Stimulated activated CD4-positive, alpha-beta T cell treated with anti-CD3 and anti-CD28 coated beads, Interleukin-15, amount 100 ng/mL, for 1 hour (primary cell): ENCODE measurements at places on chromosomes 5 and 9.

DNA sequence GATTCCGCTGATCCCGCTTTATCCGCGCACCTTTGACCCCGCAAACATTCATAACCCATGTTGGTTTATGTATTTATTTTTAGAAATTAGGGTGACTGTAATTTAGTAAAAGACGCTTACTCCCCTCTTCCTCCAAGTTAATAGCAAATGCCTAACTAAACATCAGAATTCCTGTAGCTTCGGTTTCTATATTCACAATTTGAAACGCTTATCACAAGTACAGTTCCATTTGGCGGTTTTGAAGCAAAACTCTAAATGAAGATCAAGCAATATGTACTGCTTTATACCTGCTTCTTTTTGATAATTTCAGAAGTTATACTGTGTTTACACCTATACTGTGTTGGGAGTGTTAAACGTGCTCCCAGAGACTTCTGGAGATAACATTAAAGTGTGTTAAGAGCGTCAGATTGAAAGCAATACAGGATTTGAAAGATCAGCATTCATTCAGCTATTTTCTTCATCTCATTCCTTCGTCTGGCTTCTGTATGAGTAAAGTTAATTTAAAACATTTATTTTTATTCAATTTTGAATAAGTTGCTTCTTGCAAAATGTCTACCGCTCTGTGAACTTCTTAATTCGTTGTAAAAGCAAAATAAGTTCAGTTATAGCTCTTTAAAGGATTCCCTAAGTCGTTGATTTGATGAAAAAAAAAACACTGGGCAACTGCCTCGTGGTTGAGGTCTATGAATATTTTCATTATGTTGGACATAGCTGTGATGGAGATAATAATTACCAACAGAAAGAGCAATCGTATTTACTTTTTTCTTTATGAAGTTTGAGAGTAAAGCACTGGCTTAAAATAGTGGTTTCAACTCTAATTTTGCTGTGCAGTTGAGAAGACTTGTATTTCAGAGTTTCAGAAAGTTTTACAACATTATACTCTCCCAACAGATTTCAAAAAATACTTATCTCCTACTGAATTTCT, 2.5 kb downstream of the PRDM6 start:
- no peak for DNase-seq

- no peak for DNase-seq
These were observed 166.0 kb downstream of the EBF1 start for GRCh38 chr5:158933494-158934318.

DNA sequence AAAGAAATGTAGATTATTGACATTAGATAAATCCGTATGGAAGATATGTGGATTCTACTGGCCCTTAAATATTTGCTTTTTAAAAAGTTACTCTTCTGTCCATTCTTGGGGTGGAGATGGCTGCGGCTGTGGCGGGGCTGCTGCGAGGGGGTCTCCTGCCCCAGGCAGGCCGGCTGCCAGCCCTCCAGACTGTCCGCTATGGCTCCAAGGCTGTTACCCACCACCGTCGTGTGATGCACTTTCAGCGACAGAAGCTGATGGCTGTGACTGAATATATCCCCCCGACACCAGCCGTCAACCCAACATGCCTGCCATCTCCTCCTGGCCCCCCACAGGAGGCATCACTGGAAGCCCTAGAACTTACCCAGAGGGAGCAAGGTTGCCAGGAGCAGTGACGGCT, 50.7 kb downstream of the FAM170A start:
- DNase-seq, result no peak

DNA sequence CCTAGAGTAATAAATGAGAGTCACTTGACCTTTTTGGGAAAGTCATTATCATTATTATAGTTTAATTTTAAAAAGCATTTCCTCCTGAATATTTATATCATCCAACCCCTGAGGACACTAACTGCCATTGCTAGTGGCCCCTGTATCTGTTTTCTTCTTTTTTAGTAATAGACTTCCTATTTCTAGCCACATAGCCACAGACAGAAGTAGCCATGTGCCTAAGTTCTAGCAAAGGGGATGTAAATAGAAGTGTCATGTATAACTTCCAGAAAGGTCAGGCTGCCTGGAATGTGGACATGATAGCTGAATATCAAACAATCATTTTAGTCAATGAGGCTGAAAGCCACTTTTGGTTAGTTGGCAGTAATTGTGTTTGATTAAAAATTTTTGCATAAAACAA, 37.5 kb upstream of the IQGAP2 start:
- DNase-seq, result no peak

DNA sequence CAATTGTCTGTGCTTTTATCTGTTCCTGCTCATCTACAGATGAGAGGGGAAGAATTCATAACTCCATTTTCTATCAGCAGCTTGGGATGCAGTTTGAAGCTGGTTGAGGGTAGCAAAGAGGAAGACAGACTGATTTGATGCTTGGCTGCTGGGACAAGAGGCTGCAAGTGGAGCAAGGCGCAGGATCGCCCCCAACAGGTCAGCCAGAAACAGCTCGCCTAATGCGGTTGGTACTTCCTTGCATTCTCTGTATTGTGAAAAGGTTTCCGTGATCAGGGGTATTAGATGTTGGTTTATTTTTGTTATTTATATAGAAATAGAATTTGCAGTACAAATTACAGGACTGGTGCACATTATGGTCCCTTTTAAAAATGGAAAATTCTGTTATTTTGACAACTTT, 40.6 kb downstream of the ZNF883 start:
- DNase-seq, result no peak

DNA sequence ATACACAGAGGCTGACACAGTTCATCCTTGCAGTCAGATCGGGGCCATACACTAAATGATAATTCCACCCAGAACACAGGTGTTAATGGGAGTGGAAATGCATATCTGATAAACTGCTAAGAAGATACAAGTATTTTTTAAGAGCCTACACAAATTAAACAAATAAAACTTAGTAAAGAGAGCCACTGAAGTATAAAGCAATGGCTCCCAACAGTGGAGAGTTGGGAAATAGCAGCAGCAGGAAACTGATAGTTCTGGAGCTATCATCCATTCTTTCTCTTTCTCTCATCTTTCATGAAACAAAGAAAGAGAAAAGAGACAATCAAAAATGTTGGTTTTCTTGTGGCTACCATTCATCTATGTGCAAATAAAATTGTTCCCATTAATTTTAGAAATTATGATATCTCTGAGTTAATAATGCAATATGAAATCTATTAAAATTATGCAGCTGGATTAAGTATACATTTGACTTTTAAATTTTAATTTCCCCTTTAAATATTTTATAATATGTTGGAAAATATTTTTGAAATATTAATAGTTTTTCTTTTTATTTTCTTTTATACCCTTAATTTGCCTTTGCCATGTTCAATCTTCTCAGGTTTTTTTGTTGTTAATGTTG, 120.8 kb downstream of the EMB start:
- no peak for DNase-seq

GRCh38 chr9:68751556-68751955, 46.5 kb downstream of the PIP5K1B start:
- DNase-seq, result no peak

GRCh38 chr5:142259758-142260157, 65.1 kb downstream of the SPRY4 start:
- no peak for DNase-seq

- peak; percentile 13 for DNase-seq
These were observed at the start of gene WNK2 for GRCh38 chr9:93183663-93184431. WNK2 (plus strand) TSS chr9:93184139; CDS start chr9:93184930, 791 bp downstream.

DNA sequence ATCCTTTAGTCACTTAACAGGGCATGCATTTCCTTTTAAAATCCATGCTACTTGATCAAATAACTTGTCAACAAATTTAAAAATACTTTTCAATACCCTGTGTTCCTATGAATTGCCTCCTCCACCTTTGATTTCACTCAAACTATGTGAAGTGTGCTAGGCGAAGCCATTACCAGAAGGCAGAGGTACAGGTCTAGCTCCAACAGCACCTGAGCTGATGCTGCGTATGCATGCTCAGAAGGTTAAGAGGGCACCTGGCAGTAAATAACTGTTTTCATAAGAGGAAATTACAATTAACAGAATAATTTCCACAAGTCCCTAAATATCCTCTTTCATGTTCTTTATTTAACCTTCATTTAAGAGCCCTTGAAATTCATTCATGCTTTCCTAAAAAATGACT, 251.8 kb downstream of the EFNA5 start:
- no peak for DNase-seq
